ENCODE measurements at places on chromosomes 2 and 18.

DNA sequence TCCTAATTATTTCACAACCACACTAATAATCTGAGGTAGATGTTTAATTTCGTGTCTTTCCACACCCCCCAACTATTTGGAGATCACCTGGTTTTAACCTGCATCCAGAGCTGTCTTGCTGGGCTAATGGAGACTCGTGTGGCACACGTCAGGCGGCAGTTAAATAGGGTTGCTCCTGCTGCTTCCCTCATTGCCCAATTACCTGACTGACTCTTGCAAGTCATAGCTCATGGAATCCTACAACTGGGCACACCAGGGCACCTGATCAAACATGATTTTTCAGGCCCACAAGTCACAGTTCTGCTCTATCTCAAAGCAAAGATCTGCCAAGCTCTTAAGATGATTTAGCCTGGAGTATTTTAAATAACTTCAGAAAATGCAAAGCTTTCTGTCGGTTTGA, 1430.4 kb upstream of the ACVR2A start:
- no peak for DNase-seq

DNA sequence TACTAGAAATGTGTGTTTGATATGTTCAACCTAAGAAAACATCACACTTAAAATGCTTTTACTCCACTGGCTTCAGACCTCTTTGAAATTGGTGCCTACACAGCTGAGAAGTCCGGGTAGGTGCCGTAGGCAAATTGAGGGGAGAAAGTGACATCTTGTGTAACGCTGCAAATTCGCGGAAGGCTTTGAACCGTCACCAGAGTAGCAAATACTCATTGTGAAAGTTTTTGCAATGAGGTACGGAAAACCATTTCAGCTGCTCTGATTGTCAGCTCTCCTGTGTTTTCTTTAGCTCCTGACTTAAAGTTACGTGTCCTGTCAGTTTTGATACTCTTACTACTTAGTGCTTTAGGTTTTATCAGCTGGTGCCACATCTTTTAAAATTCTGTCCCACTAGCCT, 224.5 kb downstream of the FAM210A start:
- DNase-seq = no peak

- DNase-seq = no peak
These were observed 147.6 kb downstream of the CYP26B1 start for GRCh38 chr2:72000110-72000509.

DNA sequence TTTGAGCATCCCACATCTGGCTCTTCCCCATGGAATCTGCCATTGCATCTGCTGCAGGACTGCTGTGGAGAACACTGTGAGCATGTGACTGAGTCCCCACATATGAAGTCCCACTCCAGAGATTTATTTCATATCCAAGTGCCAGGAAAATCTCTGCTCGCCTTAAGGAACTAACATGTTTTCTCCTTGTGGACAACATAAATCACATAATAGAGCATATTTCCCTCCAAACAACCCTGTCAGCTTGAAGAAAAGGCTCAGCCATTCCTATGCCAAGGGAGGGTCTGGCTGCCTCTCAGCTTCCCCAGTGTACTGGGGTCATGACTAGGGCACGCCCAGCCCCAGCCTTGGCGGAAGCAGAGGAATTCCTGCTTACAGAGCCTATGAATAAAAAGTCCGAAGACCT, 193.7 kb downstream of the DNER start:
- no peak for DNase-seq

GRCh38 chr2:129144082-129144791, 825.6 kb upstream of the HS6ST1 start:
- DNase-seq = no peak

GRCh38 chr2:230614913-230615332, 97.7 kb upstream of the CAB39 start:
- no peak for DNase-seq

- DNase-seq = no peak
These were observed 47.7 kb upstream of the PLB1 start for GRCh38 chr2:28447943-28448792.

- no peak for DNase-seq
These were observed 17.3 kb downstream of the BOLA3 start for GRCh38 chr2:74130211-74130995.

DNA sequence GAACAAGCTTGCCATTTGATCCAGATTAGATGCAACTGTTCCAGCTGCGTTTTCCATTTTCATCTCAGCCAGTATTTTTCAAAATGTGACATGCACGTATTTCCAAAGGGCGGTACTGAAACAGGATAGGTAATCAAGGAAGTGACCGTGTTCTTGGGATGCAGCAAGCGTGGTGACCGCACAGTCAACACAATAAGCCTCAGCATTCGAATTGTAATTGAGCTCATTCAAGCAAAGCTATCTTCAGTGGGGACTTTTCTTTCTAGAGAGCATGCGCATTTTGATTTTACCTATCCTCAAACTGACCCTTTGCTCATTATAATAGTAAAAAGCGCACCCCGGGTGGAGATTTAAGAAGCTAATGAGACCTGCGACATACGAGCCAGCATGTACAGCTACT, 3.4 kb upstream of the ALPP start:
- no peak for DNase-seq

GRCh38 chr18:10296491-10296890, 157.9 kb upstream of the APCDD1 start:
- DNase-seq = no peak

DNA sequence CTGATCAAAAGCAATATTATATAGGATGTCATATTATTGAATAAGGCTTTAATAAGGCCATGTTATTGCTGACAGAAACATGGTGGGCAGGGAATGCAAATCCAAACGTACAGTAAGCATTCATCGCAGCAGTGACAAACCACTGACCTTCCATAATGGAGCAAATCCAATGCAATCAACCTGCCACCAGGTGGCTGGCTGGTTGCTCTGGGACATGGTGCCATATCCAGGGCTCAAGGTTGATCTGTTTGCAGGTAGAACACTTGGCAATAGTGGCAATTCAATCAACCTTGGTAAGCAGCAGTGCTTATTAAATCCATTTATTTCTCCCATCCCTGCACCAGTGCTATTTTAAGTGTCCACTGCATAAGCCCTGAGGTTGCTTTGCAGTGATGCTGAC, 75.4 kb downstream of the CERKL start:
- no peak for DNase-seq

DNA sequence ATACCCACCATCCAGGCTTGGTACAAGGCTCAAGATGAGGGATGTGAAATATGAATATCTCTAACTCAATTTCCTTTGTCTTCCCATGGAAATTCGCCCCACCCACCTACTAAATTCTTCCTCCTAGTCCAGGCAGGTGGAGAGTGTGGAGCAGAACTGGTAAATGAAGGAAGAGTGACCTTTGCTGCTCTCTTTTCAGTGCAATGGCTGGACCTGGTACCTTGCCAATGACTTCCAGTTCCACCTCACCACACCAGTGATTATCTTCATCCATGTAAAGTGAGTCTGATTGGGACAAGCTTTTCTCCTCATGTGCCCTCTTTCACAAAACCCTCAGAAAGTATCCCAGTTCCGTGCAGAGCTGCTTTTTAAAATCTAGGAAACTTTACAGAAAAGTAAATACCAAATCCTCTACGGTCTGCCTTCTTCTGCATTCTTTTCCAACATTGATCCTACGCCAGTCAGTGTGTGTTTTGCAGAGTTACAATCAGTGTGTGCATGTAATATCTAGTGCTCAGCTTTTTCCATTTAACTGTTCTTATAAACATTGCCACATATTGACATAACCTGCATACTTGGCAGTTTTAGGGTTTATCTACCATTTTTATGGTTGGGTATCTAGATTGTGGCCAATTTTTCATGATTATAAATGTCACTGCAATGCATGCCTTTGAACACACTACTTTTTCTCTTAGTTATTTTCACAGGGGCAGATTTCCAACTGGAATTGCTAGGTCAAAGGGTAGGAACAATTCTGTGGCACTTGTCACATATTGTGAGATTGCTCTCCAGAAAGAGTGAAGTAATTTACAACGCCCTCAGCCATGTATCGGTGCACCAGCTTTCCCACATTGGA, 86.5 kb upstream of the SEC11C start:
- DNase-seq = no peak

GRCh38 chr2:37109523-37109922, 25.2 kb downstream of the GPATCH11 start:
- no peak for DNase-seq

- no peak for DNase-seq
These were observed 27.9 kb downstream of the AOX1 start for GRCh38 chr2:200613692-200614091.

DNA sequence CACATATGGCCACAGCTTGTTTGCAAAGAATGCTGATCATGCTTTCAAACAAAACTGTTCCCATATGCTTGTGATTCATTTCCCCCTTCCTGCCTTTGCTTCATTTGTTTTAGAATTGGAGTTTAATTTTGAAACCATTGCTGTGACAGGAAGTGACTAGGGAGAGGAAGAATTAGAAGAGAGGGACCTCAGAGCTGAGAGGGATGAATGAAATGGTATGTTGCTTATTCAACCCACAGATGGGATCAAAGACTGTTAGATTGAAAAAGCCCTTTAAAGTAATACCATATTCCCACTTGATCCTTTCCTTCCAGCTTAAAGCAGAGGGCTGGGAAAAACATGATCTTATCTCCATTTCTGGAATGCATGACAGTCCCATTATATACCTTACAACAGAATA, 106.2 kb upstream of the RNF152 start:
- no peak for DNase-seq

DNA sequence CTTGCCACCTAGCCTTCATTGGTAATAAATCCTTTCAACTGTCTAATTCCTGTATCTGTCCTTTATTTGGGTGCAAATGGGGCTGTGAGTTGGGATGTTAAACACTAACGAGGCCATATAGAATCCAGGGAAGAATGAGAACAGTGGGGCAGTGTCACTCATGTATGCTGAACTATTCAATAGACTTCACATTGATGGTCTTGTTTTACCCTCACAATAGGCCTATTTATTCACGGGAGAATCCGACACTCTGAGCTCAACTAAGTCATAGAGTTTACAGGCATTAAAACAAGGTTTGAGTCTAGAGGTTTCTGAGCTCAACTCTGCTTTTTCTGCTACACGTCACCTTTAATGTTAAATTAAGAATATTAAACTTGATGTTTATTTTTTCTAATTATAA, 421.6 kb downstream of the SOX11 start:
- DNase-seq = no peak

DNA sequence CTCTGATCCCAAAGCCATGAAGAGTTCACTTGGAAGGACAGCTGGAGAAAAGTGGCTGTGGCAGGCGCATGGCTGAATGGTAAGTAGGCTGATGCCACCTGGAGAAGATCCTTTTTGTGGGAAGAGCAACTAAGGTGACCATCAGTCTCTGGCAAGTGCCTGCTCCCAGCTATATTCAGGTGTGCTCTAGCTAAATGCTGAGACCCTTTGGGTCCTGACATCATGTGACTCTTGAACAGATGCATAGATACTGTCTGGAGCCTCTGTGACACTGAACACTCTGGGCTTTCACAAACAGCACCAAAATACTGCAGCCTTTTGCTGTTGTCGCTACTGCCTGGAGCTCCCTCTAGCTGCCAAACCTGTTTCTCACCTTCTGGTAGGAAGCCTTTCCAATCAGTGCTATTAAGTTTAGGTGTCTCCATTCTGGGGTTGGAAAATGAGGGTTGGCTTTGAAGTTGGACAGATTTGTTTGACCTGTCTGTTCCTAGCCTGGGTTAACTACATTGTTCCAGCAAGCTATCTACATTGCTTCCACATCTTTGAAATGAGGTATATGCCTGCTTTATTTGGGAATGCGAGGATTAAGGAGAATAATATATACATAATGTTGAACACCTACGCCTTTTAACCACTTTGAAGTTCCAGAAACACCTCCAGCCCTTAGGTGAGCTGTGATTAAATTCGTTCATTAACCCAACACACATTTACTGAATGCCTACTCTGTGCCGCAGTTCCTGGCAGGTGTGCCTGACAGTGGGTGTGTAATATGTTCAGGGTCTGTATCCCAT, 3.1 kb downstream of the EGR4 start:
- DNase-seq = no peak

GRCh38 chr18:25827228-25827627, 263.2 kb downstream of the SS18 start:
- no peak for DNase-seq

GRCh38 chr2:153311432-153311831, 167.1 kb downstream of the RPRM start:
- no peak for DNase-seq

GRCh38 chr2:152322222-152322621, 12.8 kb upstream of the FMNL2 start:
- DNase-seq = no peak

GRCh38 chr18:49898421-49898820, 85.1 kb upstream of the ACAA2 start:
- peak; percentile 26 for DNase-seq

DNA sequence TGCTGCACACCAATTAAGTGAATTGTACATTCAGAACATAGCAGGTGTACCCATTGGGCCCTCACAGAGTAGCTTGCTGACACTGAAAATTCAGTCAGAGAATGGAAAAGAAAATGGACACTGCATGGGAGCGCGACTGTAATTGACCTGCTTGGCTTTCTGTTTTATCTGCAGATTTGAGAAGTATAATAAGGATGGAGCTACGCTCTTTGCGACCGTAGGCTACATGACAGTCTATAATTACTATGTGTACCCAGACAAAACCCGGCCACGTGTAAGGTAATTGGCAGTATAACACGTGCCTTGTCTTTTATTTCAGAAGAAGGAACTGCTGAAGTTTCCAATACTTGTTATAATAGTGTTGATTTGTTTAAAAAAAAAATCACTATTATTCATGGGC, 33.5 kb upstream of the METAP1D start:
- no peak for DNase-seq

GRCh38 chr2:11681722-11682589, 12.0 kb upstream of the NTSR2 start:
- DNase-seq = no peak

DNA sequence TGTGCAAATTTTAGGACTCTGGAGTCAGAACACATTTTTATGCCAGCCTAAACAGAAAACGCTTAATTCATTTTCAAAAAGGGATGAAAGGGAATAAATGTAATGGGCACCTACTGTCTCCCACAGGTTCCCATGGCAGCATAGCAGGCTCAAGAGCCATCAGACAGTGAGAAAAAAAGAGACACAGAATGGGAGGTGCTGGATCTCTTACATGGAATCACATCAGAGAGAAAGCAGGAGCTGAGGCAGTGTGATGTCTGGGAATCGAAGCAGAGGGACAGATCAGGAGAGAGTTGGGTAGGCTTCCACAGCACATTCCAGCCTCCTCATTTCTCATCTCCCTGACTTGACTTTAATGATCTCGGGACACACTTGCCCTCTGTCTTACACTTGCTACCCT, 684.3 kb downstream of the KCNJ3 start:
- no peak for DNase-seq

GRCh38 chr2:205709319-205709718, 27.0 kb downstream of the NRP2 start:
- DNase-seq = no peak

DNA sequence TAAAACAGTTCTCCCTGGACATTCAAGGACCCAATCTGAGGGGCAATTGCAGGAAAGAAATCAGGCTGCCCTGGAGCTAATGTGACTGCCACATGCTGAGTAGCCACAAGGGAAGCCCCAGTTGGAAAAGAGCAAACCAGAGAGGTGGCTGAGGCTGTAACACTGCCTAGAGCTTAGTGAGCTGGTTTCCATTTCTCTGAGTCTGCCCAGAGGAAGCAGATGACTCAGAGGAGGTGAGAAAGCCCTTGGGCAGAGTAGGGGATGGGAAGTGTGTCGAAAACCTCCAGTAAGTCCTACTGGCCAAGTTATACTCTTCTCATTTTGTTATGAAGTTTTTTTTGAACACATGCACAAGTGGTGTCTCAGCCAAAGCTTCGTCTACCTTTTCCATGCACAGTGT, 753.0 kb downstream of the CNTNAP5 start:
- no peak for DNase-seq
